Naive thymus-derived CD8-positive, alpha-beta T cell (primary cell): ENCODE measurements at places on chromosomes 2 and 18. TPM values are rescaled to one million over a fixed set of nuclear protein-coding genes. Genes with fewer than 3 reads are reported as not detected.
A peak's percentile ranks its signal among the peaks of the same experiment; 100 is the strongest.

CCDC68 gene
- not detected for total RNA-seq

- no peak for DNase-seq
These were observed 337.8 kb downstream of the CDH2 start for GRCh38 chr18:27839141-27839540.

FHOD3 gene
- not detected for total RNA-seq

WDR35 gene
- total RNA-seq = 4.8 TPM

- peak; percentile 32 for DNase-seq
These were observed 41.4 kb downstream of the IL1R2 start for GRCh38 chr2:102033031-102033749.

MTHFD2 gene
- total RNA-seq = 38.1 TPM

- DNase-seq = peak; percentile 53
These were observed 944 bp downstream of the RAB3GAP1 start for GRCh38 chr2:135052997-135053474.
